AG08396 (cell line): ENCODE measurements at places on chromosomes 11 and 22.
A peak's percentile ranks its signal among the peaks of the same experiment; 100 is the strongest.

GRCh38 chr11:102623998-102624397, 1.1 kb downstream of the MMP20 start:
- no peak for DNase-seq

DNA sequence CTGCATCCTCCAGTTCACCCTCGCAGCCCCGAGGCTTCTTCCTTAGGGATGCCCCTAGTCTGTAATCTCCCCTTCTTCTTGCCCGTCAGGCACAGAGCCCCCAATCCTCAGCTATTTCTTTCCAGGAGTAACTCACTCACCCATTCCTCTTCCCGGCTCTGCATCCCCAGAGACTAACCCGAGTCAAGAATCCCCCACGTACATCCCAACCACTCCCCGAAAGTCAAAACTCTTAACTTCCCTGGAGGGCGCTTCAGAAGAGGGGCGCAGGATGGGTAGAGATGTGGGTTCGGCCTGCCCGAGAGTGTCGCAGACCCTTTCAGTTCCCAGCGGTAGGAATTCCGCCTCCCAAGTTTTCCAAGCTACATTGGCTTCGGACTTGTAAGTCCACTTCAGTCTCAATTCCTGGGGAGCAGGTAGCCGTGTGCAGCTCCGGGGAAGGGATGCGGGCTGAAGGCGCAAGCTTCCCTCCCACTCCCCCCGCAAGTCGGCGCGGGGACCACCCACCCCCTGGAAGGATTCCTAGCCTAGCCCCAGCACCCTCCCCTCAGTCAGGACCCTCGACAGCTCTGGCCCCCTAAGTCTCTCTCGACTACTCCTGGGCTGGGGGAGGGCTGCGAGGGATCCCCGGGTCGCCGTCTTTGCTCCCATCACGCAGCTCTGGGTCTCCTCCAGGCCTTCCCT, 871 bp downstream of the BDNF start:
- peak; percentile 15 for DNase-seq

GRCh38 chr11:60785136-60785535, at the start of gene MS4A10:
Gene MS4A10, plus strand, starts transcription at chr11:60785333. Its CDS starts 5,003 bp downstream, at chr11:60790336.
- no peak for DNase-seq

GRCh38 chr11:72228229-72228843, 3.8 kb downstream of the INPPL1 start:
- DNase-seq: peak; percentile 13

GRCh38 chr11:134519390-134519750, 107.3 kb upstream of the B3GAT1 start:
- no peak for DNase-seq
